ENCODE measurements at places on chromosomes 11 and 22. TPM values are rescaled to one million over a fixed set of nuclear protein-coding genes. Genes with fewer than 3 reads are reported as not detected.

Gene APOA5
- not detected for polyA plus RNA-seq

Gene OR5P2
- polyA plus RNA-seq = not detected

Gene POU2AF2
- polyA plus RNA-seq = not detected

Gene MUC6
- polyA plus RNA-seq = not detected

Gene OR10A2
- polyA plus RNA-seq = not detected

Gene INCENP
- polyA plus RNA-seq = 5.2 TPM

Gene USP2
- 44.1 TPM for polyA plus RNA-seq

Gene CLDN5
- polyA plus RNA-seq = 0.13 TPM

Gene ACO2
- polyA plus RNA-seq = 247 TPM

Gene DRD2
- 0.07 TPM for polyA plus RNA-seq

Gene KCNJ11
- 4.7 TPM for polyA plus RNA-seq

Gene SNX32
- polyA plus RNA-seq = 21.4 TPM

All from cardiac muscle cell (in vitro differentiated cells and primary cell).